Natural killer cell (primary cell): ENCODE measurements at places on chromosomes 3 and 15. TPM values are rescaled to one million over a fixed set of nuclear protein-coding genes. Genes with fewer than 3 reads are reported as not detected.
A peak's percentile ranks its signal among the peaks of the same experiment; 100 is the strongest.

DNA sequence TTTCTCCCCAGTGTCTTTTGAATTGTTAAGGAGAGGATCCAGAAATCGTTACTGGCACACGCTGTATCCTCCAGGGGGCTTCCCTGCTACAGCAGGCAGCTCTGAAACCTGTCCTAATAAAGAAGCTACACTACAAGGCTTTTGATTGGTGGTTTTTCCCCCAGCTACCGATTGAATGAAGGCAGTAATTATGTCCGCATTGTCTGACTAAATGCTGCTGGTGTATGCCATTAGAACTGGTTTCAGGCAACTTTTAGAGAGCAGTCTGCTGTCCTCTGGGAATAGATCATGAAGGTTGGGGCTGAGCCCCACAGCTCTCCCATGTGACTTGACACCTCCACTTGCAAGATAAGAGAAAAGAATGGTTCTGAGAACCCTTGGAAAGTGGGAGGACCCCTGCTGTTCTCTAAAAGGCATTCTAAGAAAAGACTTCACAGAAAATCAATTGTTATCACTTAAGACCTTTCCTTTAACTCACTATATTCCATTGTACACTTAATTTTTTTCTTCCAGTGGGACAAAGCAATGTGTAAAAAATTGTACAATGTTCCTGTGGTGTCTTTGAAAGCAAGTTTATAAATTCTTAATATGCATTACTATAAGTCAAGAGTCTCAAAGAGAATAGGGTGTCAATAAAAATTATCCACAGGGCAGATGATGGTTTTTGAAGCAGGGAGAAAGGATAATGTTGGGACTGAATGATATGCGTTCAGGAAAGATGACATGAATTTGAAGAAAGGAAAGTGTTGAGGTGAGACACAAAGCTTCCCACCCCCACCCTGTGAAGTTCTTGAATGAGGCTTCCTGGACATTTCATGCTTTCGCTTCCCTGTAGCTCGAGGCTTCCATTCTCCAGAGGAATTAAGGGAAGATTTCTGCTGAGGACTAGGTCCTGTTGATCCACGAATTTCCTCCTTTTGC, 53.0 kb upstream of the DAZL start:
- H3K27me3 ChIP-seq = no peaks in the 10 kb centered on the region
- DNase-seq = no peak
- no peak overlapping the region for H3K27ac ChIP-seq
- H3K4me1 ChIP-seq = no peaks in the 10 kb centered on the region
- H3K36me3 ChIP-seq = no peaks in the 10 kb centered on the region

DNA sequence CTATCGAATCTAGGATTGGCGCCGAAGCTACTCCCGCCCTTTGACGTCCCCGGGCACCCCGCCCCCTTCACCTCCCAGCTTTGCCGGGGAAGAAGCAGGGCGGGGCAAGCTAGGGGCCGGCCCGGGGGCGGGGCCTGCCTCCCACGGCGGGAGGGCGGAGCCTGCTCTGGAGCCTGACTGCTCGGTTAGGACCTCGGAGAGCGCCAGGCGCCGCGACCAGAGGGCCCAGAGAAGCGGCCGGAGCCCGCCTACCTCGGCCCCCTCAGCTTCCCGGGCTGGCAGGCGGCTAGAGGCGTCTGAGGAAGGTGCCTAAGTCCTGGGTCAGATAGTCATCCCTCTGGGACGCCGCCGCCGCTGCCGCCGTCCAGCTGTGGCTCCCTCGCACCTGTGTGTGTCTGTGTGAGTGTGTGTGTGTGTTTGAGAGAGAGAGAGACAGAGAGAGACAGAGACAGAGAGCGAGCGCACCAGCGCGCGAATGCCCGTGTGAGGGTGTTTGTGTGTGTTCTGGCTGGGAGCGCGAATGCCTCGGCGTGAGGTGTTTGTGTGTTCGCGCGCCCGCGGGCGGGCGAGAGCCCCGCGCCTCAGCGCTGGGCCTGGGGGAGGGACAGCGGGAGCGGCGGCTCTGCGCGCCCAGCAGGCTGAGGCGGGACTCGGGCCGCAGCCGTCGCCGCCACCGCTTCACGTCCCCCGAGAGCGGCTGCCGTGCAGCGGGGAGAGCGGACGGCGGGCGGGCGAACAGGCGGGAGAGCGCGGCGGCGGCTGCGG, at the start of gene STXBP5L:
Gene STXBP5L (plus strand): TSS at position 176 of the 765 bp plus-strand sequence. CDS start 1,374 bp downstream, outside the sequence.
- no peak within 1 kb of the TSS for H3K27ac ChIP-seq
- peaks cover 10% of the 10 kb centered on the region for H3K4me1 ChIP-seq
- peak; percentile 19 for DNase-seq
- peaks cover 19% of the 10 kb centered on the region for H3K27me3 ChIP-seq
- H3K4me3 ChIP-seq = no peak within 1 kb of the TSS
- H3K36me3 ChIP-seq = no peaks in the 10 kb centered on the region

GRCh38 chr15:50227076-50227475, 38.5 kb downstream of the HDC start:
- no peaks in the 10 kb centered on the region for H3K4me1 ChIP-seq
- H3K4me3 ChIP-seq = no peak overlapping the region
- no peak overlapping the region for H3K27ac ChIP-seq
- no peak for DNase-seq

Gene FMN1
- total RNA-seq = 2.2 TPM

Gene PRTG
- not detected for total RNA-seq

GRCh38 chr15:73023071-73023470, 29.2 kb upstream of the NEO1 start:
- no peak overlapping the region for H3K4me3 ChIP-seq
- H3K36me3 ChIP-seq = no peaks in the 10 kb centered on the region
- no peak for DNase-seq
- H3K4me1 ChIP-seq = no peaks in the 10 kb centered on the region
- H3K27me3 ChIP-seq = no peaks in the 10 kb centered on the region

DNA sequence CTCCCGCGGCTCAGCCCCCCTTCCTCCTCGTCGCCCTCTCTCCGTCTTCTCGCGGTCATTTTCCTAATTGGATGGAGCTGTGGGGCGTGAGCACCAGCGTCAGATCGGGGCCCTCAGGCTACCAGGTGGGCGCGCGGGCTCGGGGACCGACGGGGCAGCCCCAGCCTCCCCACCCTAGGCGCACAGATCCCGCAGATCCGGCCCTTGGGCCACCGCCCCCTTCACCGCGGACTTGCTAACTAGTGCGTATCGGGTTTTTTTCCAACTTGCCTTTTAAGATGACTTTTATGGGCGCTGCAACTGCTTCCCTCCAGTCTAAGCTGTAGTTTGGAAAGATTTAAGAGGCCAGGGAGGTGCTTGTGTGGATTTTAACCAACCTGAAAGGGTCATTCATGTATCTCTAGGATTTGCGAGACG, 1.3 kb downstream of the ZNF710 start:
- H3K27me3 ChIP-seq = no peaks in the 10 kb centered on the region
- peak overlapping the region; percentile 51 for H3K4me3 ChIP-seq
- H3K36me3 ChIP-seq = no peaks in the 10 kb centered on the region
- DNase-seq = peak; percentile 52
- H3K4me1 ChIP-seq = peaks cover 46% of the 10 kb centered on the region

DNA sequence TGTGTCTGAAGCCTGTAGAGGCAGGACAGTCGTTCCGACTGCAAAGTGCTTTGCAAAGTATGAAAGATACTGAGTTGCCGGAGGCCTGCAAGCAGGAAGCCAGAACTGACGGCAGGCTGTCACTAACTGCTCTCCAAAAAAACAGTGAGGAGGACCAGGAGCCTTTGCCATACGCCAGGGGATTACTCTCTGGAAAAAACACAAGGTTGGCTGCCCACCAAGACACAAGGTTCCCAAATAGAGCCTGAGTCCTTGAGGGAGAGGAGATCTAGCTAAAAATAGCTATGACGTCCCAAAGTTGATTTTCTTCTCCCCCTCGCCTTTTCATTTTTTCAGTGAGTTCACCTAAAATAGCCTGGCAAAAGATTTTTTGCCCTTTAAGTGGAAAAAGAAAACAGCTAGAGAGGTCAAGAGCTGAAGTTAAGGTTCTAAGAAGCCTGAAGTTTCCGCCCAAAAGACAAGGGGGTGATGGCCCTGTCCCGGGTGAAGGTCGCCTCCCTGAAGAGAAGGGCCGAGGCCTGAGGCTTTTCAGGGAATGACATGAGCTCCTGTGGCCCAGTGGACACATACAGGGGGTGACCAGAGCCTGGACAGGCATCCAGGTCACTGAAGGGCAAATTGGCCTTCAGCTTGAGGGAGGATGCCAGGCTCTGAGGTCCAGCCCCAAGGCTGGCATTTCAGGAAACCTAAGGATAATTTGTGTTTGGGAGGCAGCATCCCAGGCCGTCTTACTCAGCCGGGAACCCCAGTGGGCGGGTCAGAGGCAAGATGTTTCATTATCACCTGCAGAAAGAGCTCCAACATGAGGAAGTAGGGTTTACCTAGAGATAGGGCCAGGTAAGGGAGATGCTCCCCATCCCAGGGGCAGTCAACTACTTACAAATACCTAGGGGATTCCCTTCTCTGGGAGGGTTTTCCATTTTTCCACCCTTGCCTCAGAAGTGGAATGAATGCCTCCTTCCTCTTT, 44.9 kb upstream of the DGKG start:
- H3K36me3 ChIP-seq = no peaks in the 10 kb centered on the region
- no peaks in the 10 kb centered on the region for H3K27me3 ChIP-seq
- no peak overlapping the region for H3K4me3 ChIP-seq
- no peak overlapping the region for H3K27ac ChIP-seq

DNA sequence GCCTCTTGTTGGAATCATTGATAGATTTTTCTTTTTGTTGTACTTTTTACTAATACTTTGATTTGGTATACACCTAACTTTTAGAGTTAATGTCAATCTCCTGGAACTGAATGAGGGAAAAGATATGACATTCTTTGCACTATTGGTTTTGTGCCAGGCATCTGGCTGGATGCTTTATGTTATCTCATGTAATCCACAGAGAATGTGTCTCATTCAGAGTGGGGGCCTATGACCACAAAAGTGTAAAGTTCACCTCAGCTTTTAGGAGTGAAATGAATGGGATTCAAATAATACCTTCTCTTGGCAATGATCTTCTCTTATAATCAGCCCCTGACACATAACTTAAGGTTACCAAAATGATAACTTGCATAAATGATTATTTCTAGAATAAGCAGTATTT, 329.1 kb upstream of the ROPN1 start:
- no peak overlapping the region for H3K4me3 ChIP-seq
- no peaks in the 10 kb centered on the region for H3K36me3 ChIP-seq
- no peaks in the 10 kb centered on the region for H3K27me3 ChIP-seq
- H3K27ac ChIP-seq = no peak overlapping the region
- no peaks in the 10 kb centered on the region for H3K4me1 ChIP-seq
- DNase-seq = no peak

DNA sequence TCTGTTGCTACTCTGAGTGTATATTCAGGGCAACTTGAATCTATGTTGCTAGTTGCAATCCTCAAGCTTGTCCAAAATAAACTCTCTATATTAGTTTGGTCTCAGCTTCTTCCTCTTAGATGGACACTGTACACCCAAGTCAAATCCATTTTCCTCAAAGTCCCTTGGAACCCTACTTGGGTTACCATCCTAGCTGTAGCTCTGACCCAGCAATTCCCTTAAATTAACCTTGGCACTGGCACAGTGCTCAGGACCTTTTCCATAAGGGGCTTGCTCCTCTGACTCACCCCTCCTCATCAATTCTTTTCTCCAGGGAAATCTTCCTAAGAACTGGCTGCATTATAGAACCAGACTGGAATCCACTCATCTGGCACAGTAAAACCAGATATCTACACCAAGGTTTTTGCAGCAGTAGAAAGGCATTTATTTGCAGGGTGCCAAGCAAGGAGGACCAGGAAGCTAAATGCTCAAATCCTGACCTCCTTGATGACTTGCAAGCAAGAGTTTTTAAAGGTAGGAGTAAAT, 44.9 kb upstream of the B3GALNT1 start:
- H3K4me3 ChIP-seq = no peak overlapping the region
- H3K27me3 ChIP-seq = no peaks in the 10 kb centered on the region
- H3K27ac ChIP-seq = no peak overlapping the region
- H3K36me3 ChIP-seq = no peaks in the 10 kb centered on the region
- H3K4me1 ChIP-seq = no peaks in the 10 kb centered on the region
- no peak for DNase-seq

Gene ISG20
- 116 TPM for total RNA-seq

Gene CISH
- total RNA-seq = 23.6 TPM

Gene PIK3CA
- total RNA-seq = 40.2 TPM
